GM06990 (cell line): ENCODE measurements at places on chromosomes 11 and 22.
A peak's percentile ranks its signal among the peaks of the same experiment; 100 is the strongest.

DNA sequence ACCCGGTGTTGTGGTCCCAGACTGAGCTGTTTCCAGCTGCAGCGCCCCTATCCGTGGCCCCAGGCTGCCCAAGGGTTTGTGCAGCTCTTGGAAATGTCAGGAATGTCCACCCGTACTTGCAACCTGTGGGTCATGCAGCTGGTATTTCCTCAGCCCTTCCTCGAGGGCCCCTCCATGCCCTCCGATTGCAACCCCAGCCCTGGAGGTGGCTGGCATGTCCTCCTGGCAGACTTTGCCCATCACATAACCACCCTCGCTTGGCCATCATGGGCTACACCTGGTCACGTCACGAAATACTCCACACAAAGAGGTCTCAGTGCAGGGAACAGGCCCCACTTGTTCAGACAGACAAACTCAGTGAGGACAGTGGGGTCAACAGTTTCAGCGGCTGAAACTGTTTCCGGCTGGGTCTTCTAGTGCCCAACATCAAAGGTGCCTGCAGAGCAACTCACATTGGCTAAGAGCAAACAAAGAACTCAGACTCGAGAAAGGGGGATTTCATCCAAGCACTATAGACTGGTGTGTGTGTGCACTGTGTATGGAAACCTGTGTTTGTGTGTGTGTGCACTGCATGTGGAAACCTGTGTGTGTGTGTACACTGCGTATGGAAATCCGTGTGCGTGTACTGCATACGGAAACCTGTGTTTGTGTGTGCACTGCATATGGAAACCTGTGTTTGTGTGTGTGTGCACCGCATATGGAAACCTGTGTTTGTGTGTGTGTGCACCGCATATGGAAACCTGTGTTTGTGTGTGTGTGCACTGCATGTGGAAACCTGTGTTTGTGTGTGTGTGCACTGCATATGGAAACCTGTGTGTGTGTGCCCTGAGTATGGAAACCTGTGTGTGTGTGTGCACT, 72.8 kb upstream of the CCND1 start:
- DNase-seq, result no peak

GRCh38 chr11:40032331-40032730, 1427.1 kb downstream of the LRRC4C start:
- no peak for DNase-seq

DNA sequence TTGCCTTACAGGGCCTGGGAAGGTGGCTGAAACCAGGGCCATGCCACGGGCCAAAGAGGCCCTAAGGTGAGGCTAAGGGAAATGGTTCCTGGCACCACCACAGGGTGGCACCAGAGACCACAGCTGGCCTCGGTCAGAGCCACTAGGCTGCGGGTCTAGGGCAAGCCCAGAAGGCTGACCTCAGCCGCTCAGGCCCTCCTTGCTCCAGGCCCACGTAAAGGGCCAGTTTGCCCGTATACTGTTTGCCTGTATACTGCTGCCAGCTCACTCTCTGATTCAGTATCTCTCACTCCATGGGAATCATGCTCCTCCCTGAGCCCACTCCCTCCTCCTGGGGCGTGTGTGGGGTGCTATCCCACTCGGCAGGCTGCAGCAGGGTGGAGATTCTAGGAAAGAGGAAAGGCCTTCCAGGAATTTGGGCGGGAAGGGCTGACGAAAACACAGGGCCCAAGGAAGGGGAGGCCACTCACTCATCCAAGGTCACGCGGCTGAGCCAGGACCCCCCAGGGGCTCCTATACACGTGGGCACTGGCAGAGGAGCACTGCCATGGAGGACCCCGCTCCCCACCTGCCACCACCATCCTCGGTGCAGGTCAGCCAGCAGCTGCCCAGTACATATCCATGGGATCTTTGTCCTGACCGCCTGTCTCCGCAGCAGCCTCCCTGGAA, 62.4 kb downstream of the NECTIN1 start:
- peak; percentile 48 for DNase-seq

- DNase-seq, result no peak
Observed at GRCh38 chr11:60960405-60960804, 8.4 kb upstream of the SLC15A3 start.

- no peak for DNase-seq
Observed at GRCh38 chr22:46589141-46589748, 30.9 kb upstream of the GRAMD4 start.

GRCh38 chr11:130801333-130802122, 114.8 kb downstream of the SNX19 start:
- DNase-seq, result no peak

- DNase-seq, result no peak
Observed at GRCh38 chr11:26187639-26188038, 144.3 kb upstream of the ANO3 start.

DNA sequence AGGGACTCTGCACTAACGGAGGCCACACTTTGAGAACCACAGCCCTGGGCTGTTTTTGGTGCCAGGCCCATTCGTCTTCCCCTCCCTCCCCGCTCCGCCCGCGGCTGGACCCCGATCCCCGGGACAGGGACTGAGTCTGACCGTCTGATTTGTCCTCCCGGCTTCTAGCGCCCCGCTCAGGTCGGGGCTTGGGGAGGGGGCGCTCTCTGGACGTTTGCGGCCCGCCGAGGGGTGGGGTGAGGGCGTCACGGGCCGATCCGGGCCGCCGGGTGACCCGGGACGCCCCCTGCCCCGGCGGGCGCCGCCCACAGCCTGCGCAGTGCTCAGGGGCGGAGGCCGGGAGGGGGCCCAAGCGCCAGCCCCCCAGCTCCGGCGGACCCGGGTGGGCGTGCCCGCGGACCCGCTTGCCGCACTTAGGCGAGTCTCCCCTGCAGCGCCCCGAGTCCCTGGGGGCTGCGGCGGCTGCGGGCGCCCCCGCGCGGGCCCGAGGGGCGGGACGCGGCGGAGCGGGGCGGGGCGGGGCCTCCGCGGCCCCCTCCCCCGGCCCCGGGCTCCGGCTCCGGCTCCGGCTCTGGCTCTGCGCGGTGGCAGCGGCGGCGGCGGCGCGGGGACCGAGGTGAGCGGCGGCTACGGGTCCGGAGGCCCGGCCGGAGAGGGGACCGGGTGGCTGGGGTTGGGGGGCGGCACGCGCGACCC, 33.7 kb upstream of the PRR5 start:
- no peak for DNase-seq

GRCh38 chr11:88117281-88117858, 57.9 kb downstream of the RAB38 start:
- peak; percentile 33 for DNase-seq

DNA sequence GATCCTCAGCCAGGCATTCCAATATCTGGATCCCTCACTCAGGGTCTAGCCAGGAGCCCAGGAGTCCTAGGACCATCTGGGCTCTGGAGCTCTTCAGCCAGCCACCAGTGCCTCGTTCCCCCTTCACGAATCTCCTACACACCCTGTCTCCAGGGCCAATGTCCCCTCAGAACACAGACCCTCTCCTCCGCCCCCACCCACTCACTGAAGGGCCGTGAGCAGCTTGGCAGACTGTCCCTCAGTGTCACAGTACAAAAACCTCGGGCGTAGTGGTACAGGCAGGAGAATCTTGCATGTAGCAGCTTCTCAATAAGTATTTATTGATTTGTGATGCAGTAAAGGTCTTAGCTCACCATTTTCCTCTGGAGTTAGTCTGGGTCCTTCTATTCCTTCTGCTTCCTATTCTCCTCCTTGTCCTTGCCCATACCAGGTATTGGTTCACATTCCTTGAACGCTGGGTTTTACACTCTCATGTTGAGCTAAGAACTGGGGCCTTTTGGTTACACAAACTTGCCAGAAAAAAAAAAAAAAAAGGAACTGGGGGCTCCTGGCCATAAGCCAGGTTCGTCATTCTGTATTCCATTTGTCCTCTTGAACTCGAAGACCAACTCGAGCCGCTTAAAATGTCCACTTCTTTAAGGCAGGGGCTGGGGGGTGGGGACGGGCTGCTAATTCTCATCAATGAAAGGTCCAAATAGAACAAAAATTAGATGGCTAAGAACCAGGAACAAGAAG, 2.3 kb downstream of the CXCR5 start:
- no peak for DNase-seq
